ENCODE measurements at places on chromosomes 2 and 18.
A peak's percentile ranks its signal among the peaks of the same experiment; 100 is the strongest.

- no peak for DNase-seq
Observed at GRCh38 chr2:147033044-147033443, 811.8 kb upstream of the ACVR2A start.

- DNase-seq, result no peak
Observed at GRCh38 chr2:2914252-2914651, 463.4 kb downstream of the EIPR1 start.

- no peak for DNase-seq
Observed at GRCh38 chr18:78792736-78793135, 186.9 kb upstream of the SALL3 start.

DNA sequence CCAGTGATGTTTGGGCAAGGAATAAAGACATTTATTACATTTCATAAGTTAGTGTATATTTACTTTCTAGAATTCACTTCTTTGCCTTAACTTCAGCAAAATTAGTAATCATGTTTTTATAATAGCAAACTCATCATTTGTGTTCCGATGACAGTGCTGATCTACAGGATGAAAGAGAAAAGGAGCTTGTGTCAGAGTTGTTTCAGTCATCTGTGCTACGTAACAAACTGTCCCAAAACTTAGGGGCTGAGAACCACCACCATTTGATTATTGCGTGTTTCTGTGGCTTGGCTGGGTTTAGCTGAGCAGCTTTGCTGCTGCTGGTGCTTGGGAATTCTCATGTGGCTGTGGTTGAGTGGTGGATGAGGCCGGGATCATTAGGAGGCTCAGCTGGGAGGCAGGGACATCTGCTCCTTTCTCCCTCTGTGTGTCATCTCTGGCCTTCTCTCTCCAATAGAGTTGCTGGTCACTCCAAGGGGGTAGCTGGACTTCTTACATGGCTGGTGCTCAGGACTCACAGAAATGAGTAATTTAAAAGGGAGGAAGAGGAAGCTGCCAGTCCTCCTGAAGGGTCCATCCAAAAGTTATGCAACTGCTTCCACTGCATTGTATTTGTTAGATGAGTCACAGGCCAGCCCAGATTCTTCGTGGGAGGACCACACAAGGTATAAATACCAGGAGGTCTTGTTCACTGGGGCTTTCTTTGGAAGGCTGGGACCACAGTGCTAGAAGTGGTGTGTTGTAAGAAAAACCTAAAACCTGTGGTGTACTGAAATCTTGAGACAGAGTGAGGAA is 43.4 kb upstream of the HAAO start:
- DNase-seq, result no peak

DNA sequence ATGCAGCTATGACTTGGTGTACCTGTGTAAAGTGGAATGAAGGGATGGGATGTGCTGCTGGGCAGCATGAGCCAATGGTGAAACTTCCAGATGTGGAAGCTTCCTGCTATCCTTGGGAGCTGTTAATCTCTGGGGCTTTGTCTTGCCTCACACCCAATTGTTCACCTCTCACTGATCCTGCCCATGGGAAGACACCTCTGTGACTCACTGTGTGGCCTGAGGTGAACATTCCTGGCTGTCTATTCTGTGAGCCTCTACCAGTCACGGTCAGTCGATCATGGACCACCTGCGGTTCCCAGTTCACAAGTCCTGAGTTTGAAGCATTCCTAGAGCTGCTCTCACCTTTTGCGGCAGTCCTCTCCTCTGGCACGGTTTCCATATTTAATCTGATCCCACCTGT is 12.1 kb downstream of the NEURL3 start:
- no peak for DNase-seq

GRCh38 chr2:158809816-158810215 is 14.7 kb downstream of the DAPL1 start:
- no peak for DNase-seq

- DNase-seq, result no peak
Observed at GRCh38 chr2:173359231-173359630, 4.6 kb downstream of the CDCA7 start.

GRCh38 chr2:190940454-190940853 is 59.8 kb downstream of the GLS start:
- no peak for DNase-seq

DNA sequence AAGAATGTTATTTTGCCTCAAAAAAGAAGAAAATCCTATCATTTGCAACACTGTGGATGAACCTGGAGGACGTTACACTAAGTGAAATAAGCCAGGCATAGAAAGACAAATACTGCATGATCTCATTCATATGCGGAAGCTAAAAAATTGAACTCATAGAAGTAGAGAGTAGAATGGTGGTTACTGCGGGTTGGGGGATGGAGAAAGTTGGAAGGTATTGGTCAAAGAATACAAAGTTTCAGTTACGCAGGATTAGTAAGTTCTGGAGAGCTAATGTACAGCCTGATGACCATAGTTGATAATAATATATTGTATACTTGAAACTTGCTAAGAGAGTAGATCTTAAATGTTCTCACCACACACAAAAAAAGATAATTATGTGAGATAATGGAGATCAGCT is 5.0 kb upstream of the GALNT5 start:
- DNase-seq, result no peak

DNA sequence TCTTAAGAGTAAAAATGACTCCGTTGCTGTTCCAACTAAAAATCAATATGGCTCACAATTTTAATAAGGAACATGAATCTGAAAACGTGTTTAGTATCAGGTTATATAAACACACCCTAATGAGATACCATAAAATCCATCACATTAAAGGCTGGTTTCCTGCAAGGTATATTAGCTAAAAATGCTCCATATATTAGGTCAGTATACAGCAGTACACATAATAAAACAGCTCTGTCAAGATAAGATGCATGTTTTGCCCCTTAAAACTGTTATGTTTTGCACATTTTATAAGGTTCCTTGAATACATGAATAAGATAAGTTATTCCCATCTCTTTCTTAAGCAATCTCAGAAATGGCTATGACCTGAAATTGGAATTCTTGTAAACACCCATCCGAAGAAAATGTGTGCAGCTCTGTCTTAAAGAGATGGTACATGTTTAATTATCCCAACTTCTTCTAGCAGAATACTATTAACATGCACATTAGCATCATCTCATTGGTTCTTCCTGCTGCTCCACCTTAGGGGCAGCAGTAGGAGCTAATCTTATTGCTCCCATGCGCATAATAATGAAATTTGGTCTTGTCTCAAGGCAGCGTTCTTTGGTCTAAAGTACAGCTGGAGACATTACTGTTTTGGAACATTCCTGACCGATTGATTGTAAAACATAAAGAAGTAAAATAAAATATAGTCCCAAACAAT is 836.1 kb upstream of the FANCL start:
- no peak for DNase-seq

DNA sequence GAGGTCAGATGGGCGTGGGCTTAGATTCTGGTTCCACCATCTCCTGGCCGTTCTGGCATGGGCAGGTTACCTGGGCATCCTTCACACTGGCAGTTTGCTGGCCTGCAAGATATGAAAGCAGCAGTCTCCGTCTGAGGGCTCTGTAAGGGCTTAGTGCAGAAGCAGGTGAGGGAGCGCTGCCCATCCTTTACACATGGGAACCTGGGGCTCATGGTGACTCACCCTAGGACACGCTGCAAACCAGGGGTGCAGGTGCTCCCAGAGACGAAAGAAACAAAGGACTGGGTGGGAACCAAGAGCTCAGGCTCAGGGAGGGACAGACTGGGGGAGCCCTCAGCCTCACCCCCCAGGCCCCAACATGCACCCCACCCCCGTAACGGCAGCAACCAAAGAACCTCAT is 10.7 kb upstream of the ID2 start:
- DNase-seq, result no peak

- no peak for DNase-seq
Observed at GRCh38 chr2:219706823-219707281, 79.4 kb downstream of the SLC4A3 start.

- DNase-seq, result peak; percentile 59
Observed at GRCh38 chr18:79218605-79219190, 149.5 kb downstream of the ATP9B start.

GRCh38 chr18:26290385-26290784 is 64.1 kb downstream of the TAF4B start:
- DNase-seq, result no peak

DNA sequence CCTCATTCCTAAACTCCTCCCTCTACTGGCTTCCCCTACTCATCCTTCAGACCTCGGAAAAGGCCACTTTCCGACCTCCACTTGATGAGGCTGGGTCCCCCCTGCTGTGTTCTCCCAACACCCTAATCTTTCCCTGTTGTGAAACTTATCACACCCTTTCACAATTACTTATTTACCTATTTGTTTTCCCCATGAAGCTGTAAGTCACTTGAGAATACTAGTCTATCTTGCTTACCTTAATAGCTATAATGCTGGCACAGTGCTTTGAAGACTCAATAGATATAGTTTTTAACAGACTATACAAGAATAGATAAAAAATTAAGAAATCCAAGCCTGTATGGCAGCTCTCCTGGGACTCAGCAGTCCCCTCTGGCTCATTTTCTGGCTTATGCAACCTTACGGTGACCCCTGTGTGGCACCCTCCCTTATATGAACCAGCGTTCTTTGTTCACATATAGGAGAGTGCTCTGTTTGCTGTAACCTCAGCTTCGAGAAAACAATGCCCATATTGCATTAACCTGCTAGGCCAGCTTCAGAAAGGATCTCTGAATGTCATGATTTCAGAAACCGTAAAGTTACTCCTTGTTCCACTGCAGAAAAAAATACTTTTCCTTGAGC is 220.4 kb upstream of the PKDCC start:
- DNase-seq, result no peak

DNA sequence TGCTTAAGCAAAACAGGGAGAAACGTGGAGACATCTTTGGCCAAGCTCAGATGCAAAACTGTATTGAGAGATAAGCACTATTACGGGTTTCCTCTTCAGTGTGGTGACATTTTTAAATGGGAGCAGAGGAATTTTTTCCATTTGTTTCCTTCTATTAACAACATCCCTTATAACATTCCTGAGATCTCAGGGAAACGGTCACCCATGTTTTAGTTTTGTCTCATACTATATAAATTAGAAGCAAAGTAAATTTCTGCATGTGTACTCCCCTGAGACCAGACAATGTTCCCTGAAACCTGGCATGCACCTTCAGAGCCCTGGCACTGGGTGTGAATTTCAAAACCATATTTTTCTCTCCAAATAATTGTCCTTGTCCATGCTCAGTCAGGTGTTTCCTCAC is 57.6 kb upstream of the RNF152 start:
- DNase-seq, result no peak

DNA sequence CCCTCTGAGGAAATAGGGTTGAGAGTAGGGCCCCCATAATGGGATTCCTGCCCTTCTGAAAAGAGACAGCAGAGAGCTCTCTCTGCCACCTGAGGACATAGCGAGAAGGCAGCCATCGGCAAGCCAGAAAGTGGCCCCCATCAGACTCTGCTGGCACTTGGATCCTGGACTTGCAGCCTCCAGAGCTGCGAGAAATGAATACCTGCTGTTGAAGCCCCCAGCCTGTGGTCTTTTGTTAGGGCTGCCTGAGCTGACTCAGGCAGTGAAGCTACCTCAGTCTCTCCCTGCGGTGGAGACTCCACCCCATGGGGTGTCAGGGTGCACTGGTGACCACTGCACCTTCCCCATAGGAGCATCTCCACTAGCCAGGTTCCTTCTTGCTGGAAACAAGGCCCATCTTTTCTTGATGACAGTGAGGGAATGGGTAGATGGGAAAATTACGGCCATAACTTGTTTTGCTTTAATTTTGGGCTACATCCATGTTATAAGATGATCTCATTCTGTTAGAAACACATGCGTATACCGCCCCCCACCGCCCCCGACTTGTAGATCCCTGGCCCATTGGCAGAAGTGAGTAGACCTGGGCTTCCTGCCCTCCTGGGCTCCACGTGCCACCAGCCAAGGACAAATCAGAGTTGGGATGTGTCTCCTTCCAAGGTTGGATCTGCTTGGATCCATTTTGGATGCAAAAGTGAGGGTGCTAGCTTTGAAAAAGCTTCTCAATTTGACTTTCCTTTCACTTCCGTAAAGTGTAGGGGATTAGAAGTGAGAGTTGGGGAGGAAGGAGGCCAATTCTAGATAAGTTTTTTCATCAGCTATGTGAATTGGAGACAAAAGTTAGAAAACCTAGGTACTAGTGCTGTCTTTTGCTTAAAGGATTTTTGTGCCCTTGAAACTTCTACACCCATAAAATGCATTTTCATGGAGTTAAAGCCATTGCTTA is 42.9 kb downstream of the NCK2 start:
- DNase-seq, result no peak

DNA sequence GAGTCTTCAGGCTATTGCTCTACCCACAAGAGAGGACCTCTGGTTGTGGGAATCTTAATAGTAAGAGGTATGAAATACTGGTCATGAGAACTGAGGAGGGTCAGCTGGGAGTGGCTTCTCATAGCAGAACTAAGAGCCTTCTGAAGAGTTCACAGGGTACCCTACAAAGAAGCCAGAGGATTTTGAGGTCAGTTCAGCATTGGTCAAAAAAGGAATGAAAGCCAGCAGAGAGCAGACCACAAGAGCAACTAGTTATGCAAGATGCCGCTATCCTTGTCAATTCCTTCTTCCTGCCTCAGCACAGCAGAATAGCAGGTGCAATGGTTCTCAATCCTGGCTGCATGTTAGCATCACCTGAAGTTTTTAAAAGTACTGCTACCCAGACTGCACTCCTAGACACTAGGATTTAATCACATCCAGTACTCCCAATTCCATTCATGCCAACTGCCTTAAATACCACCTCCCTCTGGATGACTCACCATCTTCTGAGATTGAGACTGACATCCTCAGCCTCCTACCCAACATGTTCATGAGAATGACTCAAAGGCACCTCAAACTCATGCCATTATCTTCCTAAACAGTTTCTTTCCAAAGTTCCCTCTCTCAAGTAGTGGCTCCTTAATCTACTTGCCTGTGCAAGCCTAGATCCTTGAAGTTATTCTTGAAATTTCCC is 81.0 kb upstream of the RBMS1 start:
- DNase-seq, result no peak

DNA sequence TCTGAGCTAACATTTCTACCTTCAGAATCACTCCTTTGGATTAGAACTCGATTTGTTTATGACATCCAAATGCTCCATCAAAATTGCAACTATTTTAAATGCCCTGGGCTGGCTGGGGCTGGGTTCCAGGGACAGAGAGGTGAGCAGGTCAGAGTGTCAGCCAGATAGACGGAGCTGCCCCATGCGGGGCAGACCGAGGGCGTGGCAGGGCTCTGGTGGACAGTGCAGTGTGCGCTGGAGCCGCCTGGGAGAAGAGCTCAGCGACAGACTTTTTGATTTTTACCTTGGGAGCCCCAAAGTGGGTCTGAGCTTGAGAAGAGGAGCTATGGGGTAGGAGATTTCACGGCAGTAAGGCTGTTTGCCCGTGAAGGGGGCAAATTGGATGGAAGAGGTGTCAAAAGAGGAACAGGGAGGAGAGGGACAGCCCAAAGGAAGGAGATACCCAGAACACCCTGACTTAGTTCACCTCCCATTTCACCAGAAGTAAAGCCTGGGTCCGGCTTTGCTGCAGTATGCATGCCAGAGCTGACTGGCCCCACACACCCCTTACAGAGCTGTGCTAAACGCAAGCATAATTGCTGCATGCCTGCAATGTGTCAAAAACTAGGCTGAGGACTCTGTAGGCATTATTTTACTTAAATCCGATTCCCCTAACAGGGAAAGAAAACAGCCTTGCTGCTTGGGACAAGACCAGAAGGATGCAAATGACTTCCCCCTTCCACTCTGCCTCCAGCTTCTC is 33.7 kb downstream of the EN1 start:
- DNase-seq, result no peak

- DNase-seq, result peak; percentile 81
Observed at GRCh38 chr18:63936156-63936931, 12.8 kb upstream of the HMSD start.

- peak; percentile 53 for DNase-seq
Observed at GRCh38 chr2:163681745-163682144, 54.1 kb downstream of the FIGN start.
